ENCODE measurements at places on chromosomes 4 and X.

GRCh38 chrX:4129626-4130025 is 416.2 kb upstream of the PRKX start:
- DNase-seq: no peak

DNA sequence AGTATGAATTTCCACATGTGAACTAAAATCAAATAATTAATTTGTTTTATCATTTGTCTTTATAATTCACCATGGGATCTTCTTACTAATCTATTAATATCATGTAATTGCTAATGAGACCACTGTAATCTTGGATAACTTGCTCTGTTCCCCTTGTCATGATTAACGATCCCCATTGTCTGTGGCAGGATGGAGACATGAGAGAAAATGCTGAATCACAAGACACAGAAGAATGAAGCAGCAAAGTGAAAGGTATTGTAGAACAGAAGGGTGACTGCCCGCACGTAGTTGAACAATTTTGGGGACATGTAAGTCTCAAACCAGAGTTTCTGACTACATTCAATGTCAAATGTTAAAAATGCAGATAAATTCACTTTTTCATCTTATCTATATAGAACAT is 135.2 kb downstream of the EPHA5 start:
- DNase-seq: no peak

- DNase-seq: no peak
Measured at GRCh38 chr4:11009281-11009680, 324.7 kb upstream of the CLNK start.

DNA sequence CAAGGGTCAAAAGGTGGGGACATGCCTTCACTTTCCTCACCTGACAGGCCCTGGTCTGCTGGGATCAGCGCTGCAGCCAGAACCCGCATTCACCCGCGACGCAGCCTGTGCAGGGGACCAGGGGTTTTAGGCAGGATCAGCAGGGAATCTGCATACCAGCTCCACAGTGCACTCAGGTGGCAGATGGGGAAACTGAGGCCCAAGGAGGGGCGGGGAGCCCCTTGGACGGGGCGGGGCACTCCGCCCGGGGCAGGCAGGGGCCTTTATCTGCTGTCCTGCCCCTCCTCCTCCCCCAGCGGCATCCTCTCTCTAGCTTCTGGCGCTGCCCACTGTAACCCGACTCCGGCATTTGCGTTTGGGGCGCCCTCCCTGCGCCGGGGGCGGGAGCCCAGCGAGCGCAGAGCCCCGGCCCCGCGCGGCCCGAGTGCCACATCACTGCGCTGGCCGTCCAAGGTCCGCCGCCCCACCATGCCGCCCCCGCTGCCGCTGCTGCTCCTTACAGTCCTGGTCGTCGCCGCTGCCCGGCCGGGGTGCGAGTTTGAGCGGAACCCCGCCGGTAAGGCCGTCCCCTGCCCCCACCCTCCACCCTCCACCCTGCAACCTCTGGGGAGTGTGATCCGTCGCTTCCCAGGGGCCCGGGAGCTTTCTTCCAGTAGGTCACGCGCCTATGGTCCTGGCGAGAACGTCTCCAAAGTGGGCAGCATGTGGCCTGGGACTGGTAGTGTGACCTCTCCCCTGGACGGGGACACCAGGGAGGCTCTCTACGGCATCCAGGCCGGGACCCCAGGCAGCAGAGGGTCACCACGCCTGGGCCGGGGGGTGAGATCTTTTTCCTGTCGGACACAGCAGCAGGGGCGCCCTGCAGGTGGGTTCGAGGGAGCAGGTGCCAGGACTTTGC is at the start of gene CPZ:
TSS of gene CPZ (plus strand) at position 400 of the 898 bp plus-strand sequence. CDS start at position 469, 69 bp downstream.
- peak; percentile 55 for DNase-seq

- DNase-seq: no peak
Measured at GRCh38 chr4:105631818-105632400, 76.6 kb downstream of the INTS12 start.

- peak; percentile 23 for DNase-seq
Measured at GRCh38 chr4:133618963-133619362, 469.9 kb downstream of the PCDH10 start.

DNA sequence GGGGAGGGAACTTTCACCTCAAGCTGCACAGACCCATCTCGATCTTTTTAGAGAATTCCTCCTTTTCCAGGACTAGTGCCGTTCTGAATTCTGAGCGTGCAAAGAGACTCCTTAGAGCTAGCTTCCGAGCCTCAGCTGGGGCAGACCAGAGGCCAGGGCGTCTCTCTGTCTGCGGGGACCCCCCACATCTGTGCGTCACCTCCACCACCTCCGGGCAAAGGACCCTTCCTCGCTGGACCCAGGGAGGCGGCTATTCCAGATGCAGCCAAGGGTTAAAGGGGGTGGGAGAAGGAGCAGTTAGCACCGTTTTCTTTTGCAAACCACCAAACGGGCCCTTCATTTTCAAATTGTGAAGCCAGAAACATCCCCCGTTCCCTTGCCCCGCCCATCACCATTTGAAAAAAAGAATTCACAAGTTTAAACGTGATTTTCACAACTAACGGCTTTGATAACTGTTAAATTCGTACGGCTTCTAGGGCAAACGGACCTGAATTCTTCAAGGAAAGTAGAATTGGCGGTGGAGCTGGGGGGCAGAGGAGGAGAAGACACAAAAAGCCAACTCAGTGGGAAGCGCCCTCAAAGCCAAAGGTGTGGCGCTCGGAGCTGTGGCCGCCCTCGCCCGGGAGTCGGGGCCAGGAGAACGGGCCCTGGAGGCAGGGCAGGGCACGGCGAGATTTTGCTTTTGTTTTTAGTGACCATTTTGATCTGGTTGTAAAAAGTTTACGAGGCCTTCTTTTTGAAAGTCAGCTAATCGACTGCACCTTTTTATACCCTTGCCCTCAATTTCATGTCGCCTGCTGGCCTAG is 3.3 kb upstream of the PDGFRA start:
- peak; percentile 45 for DNase-seq
